ENCODE measurements at places on chromosomes 6 and 20. TPM values are rescaled to one million over a fixed set of nuclear protein-coding genes. Genes with fewer than 3 reads are reported as not detected.

BPI gene
- not detected for total RNA-seq

DNA sequence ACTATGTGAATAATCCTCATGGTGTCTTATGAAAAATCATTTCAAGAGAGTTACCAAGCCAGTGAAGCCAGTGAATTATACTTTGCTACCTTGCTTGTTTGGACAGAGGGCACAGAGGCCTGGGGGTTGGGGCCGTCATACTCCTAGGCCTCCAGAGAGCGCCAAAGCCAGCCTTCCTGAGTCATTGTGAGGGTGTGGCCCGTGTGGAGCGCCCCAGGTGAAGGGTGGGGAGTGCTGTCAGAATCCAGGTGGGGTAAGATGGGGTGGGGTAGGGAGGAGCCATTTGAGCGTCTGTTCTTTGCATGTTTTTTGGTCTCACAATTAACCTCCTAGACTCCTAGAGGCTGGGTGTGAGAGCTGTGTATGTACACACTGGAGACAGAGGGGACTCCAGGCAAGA lies 71.1 kb downstream of the PERP start:
- H3K36me3 ChIP-seq, result no peaks in the 10 kb centered on the region
- H3K4me3 ChIP-seq, result no peak overlapping the region
- no peak for DNase-seq
- H3K4me1 ChIP-seq, result no peaks in the 10 kb centered on the region
- no peaks in the 10 kb centered on the region for H3K27me3 ChIP-seq

CHRNA4 gene
- not detected for total RNA-seq

RRBP1 gene
- total RNA-seq, result 313 TPM

LST1 gene
- total RNA-seq, result 6.9 TPM

DNA sequence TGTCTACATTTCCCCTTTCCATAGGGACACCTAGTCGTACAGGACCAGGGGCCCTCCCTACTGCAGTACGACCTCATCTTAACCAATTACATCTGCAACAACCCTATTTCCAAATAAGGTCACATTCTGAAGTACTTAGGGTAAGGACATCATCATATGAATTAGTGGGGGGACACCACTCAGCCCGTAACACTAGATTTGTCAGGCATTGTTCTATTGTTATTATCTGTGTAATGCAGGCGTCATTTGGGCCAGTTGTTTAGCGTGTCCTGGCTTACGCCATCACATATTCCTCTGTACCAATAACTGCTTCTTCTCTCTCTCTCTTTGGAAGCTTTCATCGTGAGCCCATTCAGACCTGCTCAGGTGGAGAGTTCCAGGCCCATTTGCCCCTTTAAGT lies 89.3 kb downstream of the CAP2 start:
- no peak overlapping the region for H3K4me3 ChIP-seq
- no peak for DNase-seq
- H3K4me1 ChIP-seq, result no peaks in the 10 kb centered on the region
- no peaks in the 10 kb centered on the region for H3K36me3 ChIP-seq

DNA sequence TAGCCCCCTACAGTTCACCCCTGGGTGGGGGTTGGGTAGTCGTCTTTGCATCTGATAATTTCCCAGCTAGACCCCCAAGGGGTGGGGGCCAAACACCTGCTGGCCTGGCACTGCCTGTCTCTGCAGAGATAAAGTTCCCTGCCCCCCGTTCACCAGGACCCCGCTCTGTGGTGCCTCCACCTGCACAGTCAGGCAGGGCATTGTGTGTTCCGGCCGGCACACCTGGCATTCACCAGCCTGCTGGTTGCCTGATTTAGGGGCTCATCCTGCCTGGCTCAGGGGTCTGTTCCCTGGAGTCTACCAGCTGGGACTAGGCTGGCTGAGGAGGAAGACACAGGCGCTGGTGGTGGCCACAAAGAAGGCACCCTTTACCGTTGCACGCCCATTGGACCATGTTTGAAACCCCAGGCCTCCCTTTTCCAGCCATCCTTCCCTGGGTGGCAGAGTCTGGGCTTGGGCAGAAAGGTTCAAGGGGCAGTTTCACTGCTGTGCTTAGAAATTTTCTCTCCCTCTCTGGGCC lies 30.8 kb upstream of the SCRT2 start:
- H3K36me3 ChIP-seq, result no peaks in the 10 kb centered on the region
- H3K4me3 ChIP-seq, result no peak overlapping the region
- peaks cover 7% of the 10 kb centered on the region for H3K4me1 ChIP-seq
- no peak overlapping the region for H3K27ac ChIP-seq
- no peak for DNase-seq
- peaks cover 5% of the 10 kb centered on the region for H3K27me3 ChIP-seq

DNA sequence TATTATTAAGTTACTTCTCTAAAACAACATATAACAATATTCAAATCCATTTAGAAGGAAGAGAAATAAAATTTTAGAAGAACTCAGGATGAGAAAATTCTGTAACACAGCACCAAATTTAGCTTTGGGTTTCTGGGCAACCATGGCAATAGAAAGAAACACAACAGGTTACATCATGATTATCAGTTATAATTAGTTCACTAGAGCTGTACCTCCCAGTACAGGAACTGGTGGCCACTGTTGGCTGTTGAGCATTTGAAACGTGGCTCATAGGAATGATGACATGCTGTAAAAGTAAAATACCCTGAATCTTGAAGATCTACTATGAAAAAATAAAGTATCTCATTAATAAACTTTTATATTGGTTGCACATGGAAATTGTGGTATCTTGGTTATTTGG lies 23.7 kb upstream of the MAP3K4 start:
- no peak overlapping the region for H3K27ac ChIP-seq
- no peaks in the 10 kb centered on the region for H3K27me3 ChIP-seq
- no peak for DNase-seq
- no peaks in the 10 kb centered on the region for H3K4me1 ChIP-seq

DNA sequence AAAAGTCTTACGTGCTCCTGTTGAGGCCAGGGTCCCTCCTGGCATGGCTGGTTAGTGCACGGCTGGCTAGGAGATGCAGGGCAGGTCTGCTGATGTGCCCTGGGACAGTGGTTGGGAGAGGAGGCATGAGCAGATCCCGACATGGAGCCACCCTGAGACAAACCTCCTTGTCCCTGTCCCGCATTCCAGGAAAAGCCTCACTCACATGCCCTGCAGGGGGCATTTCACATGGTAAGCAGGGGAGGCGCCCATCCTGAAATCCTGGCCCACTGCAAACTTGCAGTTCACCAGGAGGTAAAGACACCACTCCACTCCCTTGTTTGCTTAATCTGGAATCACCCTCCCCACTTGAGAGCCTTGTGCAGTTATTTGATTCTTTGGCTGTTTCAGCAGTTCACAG lies 116.7 kb upstream of the SLC24A3 start:
- DNase-seq, result no peak
- no peaks in the 10 kb centered on the region for H3K36me3 ChIP-seq

DNA sequence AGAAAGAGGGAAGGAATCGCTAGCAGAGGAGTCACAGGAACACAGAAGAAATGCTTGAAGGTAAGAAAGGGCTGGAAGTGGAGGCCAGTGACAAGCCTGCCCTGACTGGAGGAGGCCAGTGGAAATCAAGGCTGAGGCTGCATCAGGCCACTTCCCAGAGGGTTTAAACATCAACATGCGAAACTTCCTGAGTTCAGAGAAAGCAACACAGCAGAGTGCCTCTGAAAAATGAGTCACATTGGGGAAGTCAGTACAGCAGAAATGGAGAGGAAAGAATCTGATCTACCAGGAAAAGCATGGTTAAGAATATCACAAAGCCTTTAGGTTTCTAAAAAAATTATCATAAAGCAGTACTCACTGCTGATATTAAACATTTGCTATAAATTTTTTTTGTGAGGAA lies 23.3 kb downstream of the NAPB start:
- H3K4me3 ChIP-seq, result no peak overlapping the region
- DNase-seq, result no peak
- H3K27me3 ChIP-seq, result no peaks in the 10 kb centered on the region
- peaks cover 6% of the 10 kb centered on the region for H3K4me1 ChIP-seq
- H3K27ac ChIP-seq, result no peak overlapping the region

GRCh38 chr20:56392881-56393482 lies 537 bp downstream of the CSTF1 start:
- peaks cover 19% of the 10 kb centered on the region for H3K4me1 ChIP-seq
- peak overlapping the region; percentile 89 for H3K27ac ChIP-seq
- H3K4me3 ChIP-seq, result peak overlapping the region; percentile 77
- no peak for DNase-seq
- no peaks in the 10 kb centered on the region for H3K36me3 ChIP-seq

DNA sequence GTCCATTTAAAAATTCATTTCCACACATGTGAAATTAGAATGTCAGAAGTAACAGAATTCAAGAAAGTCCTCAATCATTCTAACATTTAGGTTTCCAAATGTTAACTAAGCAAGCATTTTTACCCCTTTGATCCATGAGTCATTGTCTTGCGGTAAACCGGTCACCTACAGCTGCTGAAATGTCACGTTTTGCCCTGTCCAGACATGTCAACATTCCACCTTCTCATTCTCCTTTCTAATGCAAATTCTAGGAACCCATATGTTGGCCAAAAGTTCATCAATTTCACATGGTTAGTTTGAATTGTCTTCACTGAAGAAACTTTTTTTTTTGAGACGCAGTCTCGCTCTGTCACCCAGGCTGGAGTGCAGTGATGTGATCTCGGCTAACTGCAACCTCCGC lies 117.2 kb downstream of the IPCEF1 start:
- no peak for DNase-seq
- no peaks in the 10 kb centered on the region for H3K36me3 ChIP-seq
- no peak overlapping the region for H3K27ac ChIP-seq
- no peaks in the 10 kb centered on the region for H3K4me1 ChIP-seq
- no peak overlapping the region for H3K4me3 ChIP-seq
- no peaks in the 10 kb centered on the region for H3K27me3 ChIP-seq

SLA2 gene
- 1.0 TPM for total RNA-seq

DNA sequence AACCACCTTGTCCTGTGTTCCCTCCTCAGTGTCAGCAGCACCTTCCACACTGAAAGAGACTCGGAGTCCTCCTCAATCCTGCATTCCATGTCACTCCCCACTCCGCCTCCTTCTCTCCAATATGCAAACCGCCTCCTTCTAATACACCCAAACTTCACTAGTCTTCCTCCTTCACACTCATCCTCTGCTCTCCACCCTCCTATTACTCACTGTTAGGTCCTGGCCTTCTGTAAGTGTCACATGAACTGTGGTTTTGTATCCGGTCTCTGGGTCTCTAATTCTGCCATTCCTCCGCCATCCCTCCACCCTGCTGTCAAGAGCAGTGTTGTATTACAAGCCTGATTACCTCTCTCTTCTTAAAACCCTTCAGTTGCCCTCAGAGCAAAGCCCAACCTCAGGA lies 200.5 kb upstream of the CDYL start:
- H3K36me3 ChIP-seq, result no peaks in the 10 kb centered on the region
- no peak for DNase-seq
- peaks cover 12% of the 10 kb centered on the region for H3K4me1 ChIP-seq
- H3K4me3 ChIP-seq, result no peak overlapping the region

DNA sequence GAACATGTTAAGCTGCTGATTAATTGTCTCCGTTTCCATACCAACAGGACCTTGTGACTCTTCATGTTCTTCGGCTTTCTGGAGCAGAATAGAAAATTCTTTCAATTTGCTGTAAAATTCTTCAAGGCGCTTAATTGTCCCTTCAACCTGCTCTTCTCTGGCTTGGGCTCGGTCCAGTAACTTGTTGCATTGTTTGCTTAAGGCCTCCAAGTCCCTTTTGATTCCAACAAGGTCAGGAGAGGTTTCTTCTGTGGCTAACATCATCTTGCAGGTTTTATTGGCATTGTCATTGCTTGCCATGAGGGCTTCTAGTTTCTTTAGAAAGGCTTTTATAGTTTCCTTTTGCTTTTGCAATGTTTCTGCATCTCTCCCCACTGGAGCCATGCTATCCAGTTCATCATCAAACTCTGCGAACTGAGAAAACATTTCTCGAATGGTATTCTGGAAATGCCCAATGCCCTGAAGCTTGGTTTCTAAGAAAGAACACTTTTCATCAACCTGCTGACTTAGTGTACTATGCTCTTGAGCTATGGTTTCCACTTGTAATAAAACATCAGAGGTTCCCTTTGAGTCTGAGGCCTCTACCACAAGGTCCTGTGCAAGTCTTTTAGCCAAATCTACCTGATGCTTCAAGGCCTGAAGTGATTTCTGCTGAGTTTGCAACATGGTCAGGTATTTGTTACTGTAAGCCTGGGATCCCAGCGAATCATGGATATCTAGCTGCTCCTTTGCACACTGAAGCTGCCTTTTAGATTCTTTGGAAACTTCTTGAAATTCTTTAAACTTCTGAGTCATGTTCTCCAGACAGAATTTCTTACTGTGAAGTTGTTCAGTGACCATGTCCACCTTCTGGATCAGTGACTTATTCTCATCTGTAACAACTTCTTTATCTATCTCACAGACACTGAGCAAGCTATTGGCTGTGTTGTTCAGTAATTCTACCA lies 90.2 kb downstream of the DST start:
- H3K4me3 ChIP-seq, result no peak overlapping the region
- H3K27me3 ChIP-seq, result no peaks in the 10 kb centered on the region
- H3K27ac ChIP-seq, result no peak overlapping the region
- no peak for DNase-seq
- H3K36me3 ChIP-seq, result no peaks in the 10 kb centered on the region

PRDM13 gene
- not detected for total RNA-seq

DNA sequence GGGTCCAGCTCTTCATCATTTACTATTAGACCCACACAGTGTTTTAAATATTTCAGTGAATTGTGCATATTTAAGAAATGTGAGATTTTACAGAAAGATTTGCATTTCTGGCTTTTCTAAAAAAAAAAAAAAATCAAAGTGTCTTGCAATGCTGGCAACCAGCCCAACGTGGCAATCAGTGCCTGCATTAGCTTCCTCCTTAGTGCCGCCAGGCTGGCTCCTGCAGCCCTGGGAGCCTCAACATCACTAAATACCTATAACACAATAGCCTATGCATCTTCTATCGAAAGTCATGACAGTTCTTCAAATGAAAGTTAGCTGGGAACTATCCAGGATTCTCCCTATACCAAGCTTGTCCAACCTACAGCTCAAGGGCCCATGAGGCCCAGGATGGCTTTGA lies 9.4 kb upstream of the CD93 start:
- H3K36me3 ChIP-seq, result no peaks in the 10 kb centered on the region
- H3K27ac ChIP-seq, result no peak overlapping the region
- no peaks in the 10 kb centered on the region for H3K27me3 ChIP-seq
- peaks cover 28% of the 10 kb centered on the region for H3K4me1 ChIP-seq
- no peak for DNase-seq

- no peak overlapping the region for H3K27ac ChIP-seq
- no peaks in the 10 kb centered on the region for H3K36me3 ChIP-seq
- H3K27me3 ChIP-seq, result no peaks in the 10 kb centered on the region
- H3K4me1 ChIP-seq, result no peaks in the 10 kb centered on the region
Observed at GRCh38 chr6:98382246-98382645, 452.1 kb upstream of the POU3F2 start.

LY6G5B gene
- 8.3 TPM for total RNA-seq
